ENCODE measurements at places on chromosomes 11 and 22.

- no peak for DNase-seq
These were observed 315.6 kb downstream of the RAB38 start for GRCh38 chr11:87859636-87860035.

DNA sequence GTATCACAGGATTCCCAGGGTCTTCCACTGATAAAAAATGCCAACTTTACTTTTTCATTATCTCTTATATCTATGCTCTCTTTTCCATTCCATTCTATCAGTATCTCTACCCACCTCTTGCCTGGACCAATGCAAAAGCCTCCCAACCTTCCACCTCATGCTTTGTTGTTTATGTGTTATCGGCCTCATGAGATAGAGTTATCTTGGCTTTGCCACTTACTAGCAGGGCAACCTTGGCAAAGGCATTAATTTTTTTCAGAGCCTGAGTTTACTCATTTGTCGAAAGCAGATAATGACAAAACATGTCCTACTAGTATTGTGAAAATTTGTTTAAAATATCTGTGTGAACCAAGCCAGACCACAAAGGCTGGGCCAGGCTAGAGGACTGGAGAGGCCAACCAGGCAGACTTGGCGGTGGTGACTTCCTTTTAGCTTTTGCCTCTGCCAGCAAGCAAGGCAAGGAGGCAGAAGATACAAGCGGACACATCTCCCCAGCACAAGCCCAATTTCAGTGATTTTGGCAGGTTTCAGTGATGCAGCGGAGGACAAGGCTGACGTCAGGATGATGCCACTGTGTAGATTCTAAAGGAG is 106.9 kb downstream of the ADAMTS15 start:
- DNase-seq = no peak

GRCh38 chr11:112439614-112440013 is 179.0 kb upstream of the PLET1 start:
- no peak for DNase-seq

DNA sequence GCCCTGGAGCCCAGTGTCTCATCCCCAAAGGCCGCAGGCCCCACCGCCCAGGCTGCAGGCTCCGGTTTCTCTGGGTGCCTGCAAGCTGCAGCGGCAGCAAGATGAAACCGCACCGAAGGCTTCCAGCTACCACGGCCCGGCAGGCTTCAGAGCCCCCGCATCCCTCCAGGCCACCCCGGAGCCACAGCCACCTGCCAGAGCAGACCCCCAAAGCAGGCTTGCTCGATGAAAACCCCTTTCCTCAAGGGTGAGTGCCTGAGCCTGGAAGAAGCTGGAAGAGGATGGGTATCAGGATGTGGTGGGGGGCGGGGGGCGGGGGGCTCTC is 24.5 kb upstream of the GNB1L start:
- no peak for DNase-seq

GRCh38 chr22:26587991-26588613 is 1.8 kb downstream of the TPST2 start:
- DNase-seq = peak; percentile 70

- no peak for DNase-seq
These were observed 990.9 kb downstream of the BRD1 start for GRCh38 chr22:48836673-48837340.

- peak; percentile 46 for DNase-seq
These were observed 30.6 kb downstream of the MCHR1 start for GRCh38 chr22:40709752-40710413.

DNA sequence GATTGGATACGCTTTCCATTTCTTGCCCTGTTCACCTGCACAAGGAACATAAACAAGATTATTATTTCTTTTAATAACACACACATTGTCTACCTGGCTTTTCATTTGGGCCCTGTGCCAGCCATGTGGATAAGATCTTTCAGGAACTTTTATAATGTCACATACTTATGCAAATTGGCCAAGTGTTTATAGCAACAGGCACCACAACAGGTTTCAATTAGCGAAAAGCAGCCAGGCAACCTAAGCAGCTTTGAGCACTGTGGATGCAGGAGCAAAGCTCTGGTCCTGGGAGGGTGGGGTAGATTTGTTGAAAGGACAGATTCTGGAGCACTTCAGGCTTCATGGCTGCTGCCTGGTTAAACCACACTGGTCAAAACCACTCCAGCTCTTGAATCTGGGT is 217.4 kb downstream of the BARX2 start:
- DNase-seq = no peak

GRCh38 chr11:12239804-12240371 is 129.5 kb downstream of the MICAL2 start:
- DNase-seq = peak; percentile 27

- DNase-seq = no peak
These were observed 50.4 kb downstream of the TPCN2 start for GRCh38 chr11:69099180-69099579.

DNA sequence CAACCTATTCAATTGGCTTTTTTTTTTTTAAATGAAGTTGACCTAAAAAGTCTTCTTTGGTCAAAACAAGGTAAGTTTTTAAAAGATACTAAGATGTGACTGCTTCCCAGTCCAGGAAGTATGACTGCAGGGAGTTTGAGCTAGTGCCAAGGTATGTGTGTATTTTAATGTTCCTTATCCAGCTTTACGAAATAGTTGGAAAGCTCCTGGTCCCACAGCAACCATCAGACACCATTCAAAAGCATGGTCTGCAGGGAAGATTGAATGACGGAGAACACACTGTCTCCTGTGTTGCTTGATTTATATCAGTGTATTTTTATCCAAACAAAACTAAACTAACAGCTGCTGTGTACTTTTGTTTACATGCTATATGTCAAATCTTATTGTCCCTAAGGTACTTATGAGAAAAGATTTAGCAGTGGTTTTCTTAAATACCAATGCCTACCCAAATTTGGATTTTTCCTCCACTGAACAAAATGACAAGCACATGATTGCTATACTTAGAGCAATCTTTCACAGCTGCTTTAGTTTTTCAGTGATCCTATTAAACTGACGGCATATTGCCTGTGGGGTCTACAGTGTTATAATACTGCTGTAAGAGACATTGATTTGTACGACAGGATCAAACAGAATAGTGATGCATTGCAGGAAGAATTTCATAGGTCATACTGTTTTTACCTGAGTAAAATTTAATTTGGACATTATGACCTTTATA is 122.9 kb downstream of the DCDC1 start:
- DNase-seq = no peak

DNA sequence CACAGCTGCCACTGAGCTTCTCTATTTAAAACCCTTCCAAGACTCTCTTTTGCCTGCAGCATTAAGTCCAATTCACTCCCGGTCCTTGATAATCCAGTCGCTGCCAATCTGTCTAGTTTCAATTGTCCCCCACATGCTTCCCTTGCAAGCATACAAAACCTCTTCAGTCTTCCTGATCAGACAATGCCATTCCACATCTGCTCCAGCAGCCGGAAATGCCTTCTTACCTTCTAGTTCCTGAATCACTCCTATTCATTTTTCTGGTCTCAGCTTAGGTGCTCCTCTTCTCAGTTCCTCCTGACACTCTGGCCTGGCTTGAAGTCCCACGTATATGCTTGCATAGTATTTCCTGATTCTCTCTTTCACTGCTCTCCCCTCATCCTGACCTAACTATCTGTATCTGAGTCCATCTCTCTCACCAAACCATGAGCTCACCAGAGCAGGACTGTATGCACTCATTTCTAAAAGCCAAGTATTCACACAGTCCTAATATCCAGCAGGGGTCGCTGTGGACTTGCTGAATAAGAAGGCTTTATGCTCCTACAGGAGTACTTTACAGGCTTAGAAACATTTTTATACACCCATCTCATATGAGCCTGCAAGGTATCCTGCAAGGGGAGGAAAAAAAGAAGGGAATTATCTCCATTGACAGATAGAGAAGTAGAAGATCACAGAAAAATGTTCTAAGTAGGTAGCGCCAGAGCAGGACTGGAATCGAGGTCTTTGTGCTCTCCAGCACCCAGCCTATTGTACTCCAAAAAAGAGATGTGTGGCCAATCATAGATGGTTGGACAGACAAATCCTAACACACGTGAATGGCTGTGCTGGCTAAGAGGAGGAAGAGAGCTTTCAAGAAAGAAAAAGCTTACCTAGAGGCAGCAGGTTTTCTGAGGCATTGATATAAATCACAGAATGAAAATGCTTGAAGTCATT is 19.2 kb downstream of the XRRA1 start:
- DNase-seq = peak; percentile 92

DNA sequence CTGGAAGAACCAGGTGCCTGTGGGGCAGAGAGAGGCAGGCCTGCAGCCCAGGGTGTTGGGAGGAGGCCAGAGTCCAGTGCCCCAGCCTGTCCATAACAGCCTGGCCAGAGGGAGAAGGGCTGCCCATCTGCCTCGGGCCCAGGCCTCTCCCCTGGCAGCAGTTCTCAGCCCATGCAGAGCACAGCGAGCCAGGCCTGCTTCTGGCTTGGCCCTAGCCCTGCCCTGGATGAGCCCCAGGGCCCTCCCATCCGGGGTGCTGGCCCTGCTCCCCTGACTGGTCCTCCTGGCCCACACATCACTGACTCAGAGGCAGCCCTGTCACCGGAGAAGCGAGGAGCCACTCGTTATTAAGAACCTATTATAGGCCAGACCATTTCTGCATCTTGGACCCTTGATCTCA is 19.7 kb upstream of the MYRF start:
- DNase-seq = peak; percentile 83

DNA sequence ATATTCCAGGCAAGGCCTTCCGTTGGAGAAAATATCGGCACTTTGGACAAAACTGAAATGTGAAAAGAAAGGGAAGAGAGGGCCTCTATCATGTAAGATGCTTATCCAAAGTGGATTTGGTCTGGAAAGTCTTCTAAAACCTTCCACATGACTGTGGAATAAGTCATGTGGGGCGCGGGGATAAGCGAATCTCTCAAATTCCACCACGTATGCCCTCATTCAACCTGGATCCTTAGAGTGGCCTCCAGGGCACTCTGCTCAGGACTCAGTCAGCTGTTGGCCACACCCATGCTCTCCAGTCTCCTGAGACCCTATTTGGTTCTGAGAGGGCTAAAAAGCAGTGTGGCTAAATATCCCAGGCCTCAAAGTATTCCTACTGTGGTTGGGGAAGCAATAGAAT is 2.0 kb upstream of the TIMP3 start:
- DNase-seq = no peak

DNA sequence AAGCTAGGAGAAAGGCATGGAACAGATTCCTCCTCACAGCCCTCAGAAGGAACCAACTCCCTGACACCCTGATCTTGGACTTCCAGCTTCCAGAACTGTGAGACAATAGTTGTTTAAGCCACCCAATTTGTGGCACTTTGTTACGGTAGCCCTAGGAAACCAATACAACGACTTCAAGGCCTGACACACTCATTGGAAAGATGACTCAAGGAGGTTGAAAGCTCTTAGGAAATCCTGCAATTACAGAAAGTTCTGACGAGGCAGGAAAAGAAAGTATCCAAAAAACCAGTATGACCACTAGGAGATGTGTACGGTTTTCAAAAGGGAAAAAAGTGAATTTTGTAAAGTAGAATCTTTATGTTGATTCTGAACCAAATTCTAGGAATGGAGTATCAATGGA is 161.4 kb downstream of the SWAP70 start:
- peak; percentile 22 for DNase-seq

GRCh38 chr11:46593550-46594373 is at the start of gene AMBRA1:
Gene AMBRA1, minus strand, starts transcription at chr11:46594023. Its CDS starts 45,643 bp downstream, at chr11:46548380.
- DNase-seq = peak; percentile 90

DNA sequence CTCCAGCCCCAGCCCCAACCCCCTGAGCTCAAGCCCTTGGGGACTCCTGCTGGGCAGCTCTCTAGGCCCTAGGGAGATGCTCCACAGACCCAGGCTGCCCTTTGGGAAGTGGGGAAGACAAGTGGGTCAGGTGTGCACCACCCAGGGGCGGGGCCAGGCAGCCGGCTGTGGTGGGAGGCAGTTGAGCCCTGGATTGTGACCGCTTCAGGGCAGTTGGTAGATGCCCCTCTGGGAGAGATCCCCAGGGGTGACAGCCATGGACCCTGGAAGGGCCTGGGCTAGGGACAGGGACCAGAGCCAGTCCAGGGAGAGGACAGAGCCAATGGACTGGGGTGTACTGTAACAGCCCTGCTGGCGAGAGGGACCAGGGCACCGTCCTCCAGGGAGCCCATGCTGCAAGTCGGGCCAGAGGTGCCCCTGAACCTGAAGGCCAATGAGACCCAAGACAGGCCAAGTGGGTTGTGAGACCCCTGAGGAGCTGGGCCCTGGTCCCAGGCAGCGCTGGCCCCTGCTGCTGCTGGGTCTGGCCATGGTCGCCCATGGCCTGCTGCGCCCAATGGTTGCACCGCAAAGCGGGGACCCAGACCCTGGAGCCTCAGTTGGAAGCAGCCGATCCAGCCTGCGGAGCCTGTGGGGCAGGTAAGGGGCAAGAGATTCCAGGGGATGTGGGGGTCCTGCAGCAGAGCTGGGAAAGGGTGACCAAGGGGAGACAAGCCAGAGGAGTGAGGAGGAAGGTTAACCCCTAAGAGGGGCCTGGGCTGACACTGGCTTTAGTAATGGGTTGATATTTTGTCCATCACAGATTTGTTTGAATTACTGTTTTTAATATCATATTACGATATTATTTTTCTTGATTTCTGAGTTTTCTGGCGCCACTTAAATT is at the start of gene IGLL5:
IGLL5 (plus strand) TSS at position 196 of the 883 bp plus-strand sequence; CDS start at position 434, 238 bp downstream.
- DNase-seq = no peak

DNA sequence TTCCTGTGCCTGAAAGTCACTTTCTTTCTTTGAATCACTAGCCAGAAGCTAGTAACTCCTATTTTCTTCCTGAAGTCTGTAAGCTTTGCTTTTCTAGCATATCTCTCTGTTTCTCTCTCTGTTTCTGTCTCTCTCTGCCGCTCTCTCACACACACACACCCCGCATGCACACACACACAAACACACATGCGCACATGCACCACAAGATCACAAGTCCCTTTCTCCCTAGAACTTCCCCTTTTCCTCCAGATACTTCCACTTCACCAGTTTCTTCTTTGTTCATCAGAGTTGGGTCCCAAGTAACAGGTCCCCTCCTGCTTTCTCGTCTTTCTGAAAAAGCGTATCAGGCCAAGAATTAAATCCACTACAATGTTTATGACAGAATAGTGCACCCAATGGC is 148.5 kb upstream of the HSD17B12 start:
- DNase-seq = peak; percentile 34

GRCh38 chr11:108805030-108805429 is 140.2 kb downstream of the DDX10 start:
- no peak for DNase-seq

Measured in suppressor macrophage treated with lipopolysaccharide for 1 hour (primary cell).